Stomach (tissue), 19 donors: ENCODE measurements at places on chromosomes 2 and 18. TPM values are rescaled to one million over a fixed set of nuclear protein-coding genes. Genes with fewer than 3 reads are reported as not detected.

DNAJC5G gene
- total RNA-seq = not detected

TCF23 gene
- not detected for total RNA-seq

ELOA2 gene
- total RNA-seq = not detected

HRH4 gene
- not detected for total RNA-seq

ANKRD29 gene
- total RNA-seq = 2.0 TPM

ZNF532 gene
- total RNA-seq = 46.8 TPM

DES gene
- total RNA-seq = 4,594 TPM

APLF gene
- 6.2 TPM for total RNA-seq

CYP27A1 gene
- 546 TPM for total RNA-seq

DSG4 gene
- total RNA-seq = not detected

LHCGR gene
- 0.43 TPM for total RNA-seq

BCL11A gene
- total RNA-seq = 17.3 TPM

CPO gene
- total RNA-seq = not detected

ASB1 gene
- total RNA-seq = 36.8 TPM

LRRFIP1 gene
- 173 TPM for total RNA-seq

M1AP gene
- total RNA-seq = 27.1 TPM

IGFBP5 gene
- total RNA-seq = 548 TPM

MDH1B gene
- total RNA-seq = 0.58 TPM

SERPINB13 gene
- total RNA-seq = not detected

TAF4B gene
- 6.7 TPM for total RNA-seq

GCG gene
- total RNA-seq = not detected

TRIM43 gene
- total RNA-seq = not detected

ZNF804A gene
- 3.7 TPM for total RNA-seq

GLI2 gene
- total RNA-seq = 0.87 TPM

RBKS gene
- 2.7 TPM for total RNA-seq

RBBP8 gene
- total RNA-seq = 54.0 TPM

C2orf74 gene
- total RNA-seq = 46.9 TPM

HOXD3 gene
- 1.5 TPM for total RNA-seq

MAP3K19 gene
- not detected for total RNA-seq

CYS1 gene
- total RNA-seq = 3.9 TPM

PRKD3 gene
- total RNA-seq = 10.7 TPM

TMEM247 gene
- total RNA-seq = not detected

IL36B gene
- not detected for total RNA-seq

BOD1L2 gene
- total RNA-seq = not detected

SERPINB12 gene
- not detected for total RNA-seq

IL36A gene
- not detected for total RNA-seq

SULT1C2 gene
- total RNA-seq = 1.4 TPM

CNRIP1 gene
- total RNA-seq = 16.1 TPM

THUMPD2 gene
- total RNA-seq = 30.1 TPM

LONRF2 gene
- 2.9 TPM for total RNA-seq

C2orf81 gene
- not detected for total RNA-seq

PID1 gene
- 32.7 TPM for total RNA-seq

ALPI gene
- total RNA-seq = not detected
